ENCODE measurements at places on chromosomes 11 and 22. TPM values are rescaled to one million over a fixed set of nuclear protein-coding genes. Genes with fewer than 3 reads are reported as not detected.

NEU3 gene
- polyA plus RNA-seq = 12.6 TPM

SLC17A6 gene
- 0.14 TPM for polyA plus RNA-seq

P4HA3 gene
- 1.2 TPM for polyA plus RNA-seq

B4GALNT4 gene
- polyA plus RNA-seq = 42.6 TPM

FXYD2 gene
- polyA plus RNA-seq = 499 TPM

TMPRSS4 gene
- polyA plus RNA-seq = 25.8 TPM

TTC36 gene
- 3.2 TPM for polyA plus RNA-seq

TFIP11 gene
- 44.5 TPM for polyA plus RNA-seq
